ENCODE measurements at places on chromosomes 3 and 15. TPM values are rescaled to one million over a fixed set of nuclear protein-coding genes. Genes with fewer than 3 reads are reported as not detected.

GRCh38 chr15:80744826-80745225 lies 34.3 kb upstream of the CEMIP start:
- no peak for ATAC-seq

GRCh38 chr3:44647771-44648170 lies 761 bp upstream of the ZNF35 start:
- no peak for ATAC-seq

The TERC gene
- 24.1 TPM for total RNA-seq

- ATAC-seq, result no peak
These were observed 149.6 kb downstream of the CHL1 start for GRCh38 chr3:346186-346585.

The MELTF gene
- total RNA-seq, result 0.57 TPM

GRCh38 chr15:71730277-71731144 lies 79.8 kb upstream of the NR2E3 start:
- ATAC-seq, result peak; percentile 63

GRCh38 chr15:51912528-51912927 lies 59.0 kb downstream of the LEO1 start:
- no peak for ATAC-seq

The KAT2B gene
- 7.5 TPM for total RNA-seq

The ADAMTSL3 gene
- 0.08 TPM for total RNA-seq

The SLC12A8 gene
- 4.2 TPM for total RNA-seq

The SEMA5B gene
- 0.38 TPM for total RNA-seq

GRCh38 chr3:18531662-18532061 lies 106.5 kb upstream of the SATB1 start:
- no peak for ATAC-seq

DNA sequence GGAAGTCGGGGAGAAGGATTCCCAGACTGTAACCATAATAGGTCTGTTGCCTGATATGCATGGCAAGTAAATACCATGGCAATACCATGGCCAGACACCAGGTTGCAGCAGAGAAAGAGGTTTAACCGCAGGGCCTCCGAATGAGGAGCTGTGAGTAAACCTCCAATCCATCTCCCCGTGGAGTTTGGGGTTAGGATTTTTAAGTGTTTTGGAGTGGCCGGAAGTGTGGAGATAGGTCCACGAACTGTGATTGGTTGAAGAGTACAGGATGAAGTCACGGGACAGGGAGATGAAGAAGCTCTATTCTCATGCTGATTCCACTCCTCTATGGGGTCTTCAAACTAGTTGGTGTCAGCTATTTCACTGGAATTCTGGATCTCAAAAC lies 127.9 kb downstream of the ST8SIA2 start:
- ATAC-seq, result peak; percentile 99

- no peak for ATAC-seq
These were observed 121.6 kb upstream of the ROPN1 start for GRCh38 chr3:124113485-124113884.

DNA sequence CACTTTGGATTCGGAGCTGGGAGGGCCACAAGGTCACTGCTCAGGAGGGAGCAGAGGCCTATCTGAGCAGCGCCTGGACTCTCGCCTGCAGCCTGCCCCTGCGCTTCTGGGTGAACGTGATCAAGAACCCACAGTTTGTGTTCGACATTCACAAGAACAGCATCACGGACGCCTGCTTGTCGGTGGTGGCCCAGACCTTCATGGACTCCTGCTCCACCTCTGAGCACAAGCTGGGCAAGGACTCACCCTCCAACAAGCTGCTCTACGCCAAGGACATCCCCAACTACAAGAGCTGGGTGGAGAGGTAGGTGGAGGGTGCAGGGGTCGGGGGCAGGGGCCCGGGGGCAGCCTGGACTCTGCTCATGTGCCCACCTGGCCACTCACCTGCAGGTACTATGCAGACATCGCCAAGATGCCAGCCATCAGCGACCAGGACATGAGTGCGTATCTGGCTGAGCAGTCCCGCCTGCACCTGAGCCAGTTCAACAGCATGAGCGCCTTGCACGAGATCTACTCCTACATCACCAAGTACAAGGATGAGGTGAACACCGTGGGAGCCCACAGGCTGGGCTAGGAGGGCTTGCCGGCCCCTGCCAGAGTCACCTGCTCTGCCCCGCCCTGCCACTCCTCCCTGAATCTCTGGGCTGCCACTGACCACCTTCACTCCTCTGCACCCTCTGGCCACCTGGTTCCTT lies 49.5 kb downstream of the PLXNA1 start:
- no peak for ATAC-seq

GRCh38 chr15:77036537-77037387 lies 34.1 kb downstream of the TSPAN3 start:
- no peak for ATAC-seq

GRCh38 chr15:69767191-69767590 lies 314.6 kb downstream of the RPLP1 start:
- ATAC-seq, result no peak

The LRRC34 gene
- 4.2 TPM for total RNA-seq

The AMOTL2 gene
- total RNA-seq, result 42.0 TPM

The TRAIP gene
- 13.1 TPM for total RNA-seq

The LRRC49 gene
- 70.2 TPM for total RNA-seq

The MRPL47 gene
- 48.3 TPM for total RNA-seq

GRCh38 chr3:124149771-124150170 lies 157.8 kb upstream of the ROPN1 start:
- ATAC-seq, result no peak

GRCh38 chr15:46918462-46919140 lies 798.7 kb upstream of the SEMA6D start:
- no peak for ATAC-seq

DNA sequence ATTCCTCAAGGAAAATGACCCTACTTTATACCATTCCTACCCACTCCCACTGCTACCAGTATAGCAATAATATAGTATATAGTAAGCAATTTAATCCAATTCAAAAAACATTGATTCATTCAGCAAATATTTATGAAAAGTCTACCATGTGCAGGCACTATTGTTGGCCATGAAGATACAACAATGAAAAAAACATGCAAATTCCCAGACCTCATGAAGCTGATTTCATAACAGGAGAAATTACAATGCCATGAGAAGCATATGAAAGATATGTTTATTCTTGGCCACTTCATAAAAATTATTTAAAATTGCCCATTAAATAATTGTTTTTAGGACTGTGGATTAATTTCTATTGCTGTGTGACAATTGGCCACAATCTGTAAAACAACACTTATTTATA lies 315.8 kb upstream of the COL8A1 start:
- ATAC-seq, result no peak

GRCh38 chr3:46383211-46383950 lies 12.6 kb downstream of the CCR5 start:
- no peak for ATAC-seq

- no peak for ATAC-seq
These were observed 34.2 kb downstream of the MAGEF1 start for GRCh38 chr3:184677344-184678316.

DNA sequence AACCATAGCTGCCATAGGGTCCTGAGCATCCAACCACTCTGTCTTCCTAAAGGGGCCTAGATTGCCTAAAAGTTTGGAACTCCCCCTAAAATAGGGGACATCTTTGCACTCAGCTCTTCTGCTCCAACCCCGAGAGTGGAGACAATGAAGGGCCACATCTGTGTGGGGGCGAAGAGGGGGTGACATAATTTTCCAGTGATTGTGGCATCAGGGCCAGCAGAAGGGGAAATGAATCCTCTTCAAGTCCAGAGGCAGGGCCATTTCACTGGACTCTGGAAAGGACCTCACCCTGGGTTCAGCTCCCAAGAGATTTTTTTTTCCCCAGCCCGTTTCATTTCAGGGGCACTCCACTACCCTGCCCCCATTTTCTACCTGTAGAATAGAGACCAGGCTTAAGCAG lies 4.6 kb upstream of the ANKRD63 start:
- ATAC-seq, result no peak

The SPATA12 gene
- total RNA-seq, result 0.50 TPM

DNA sequence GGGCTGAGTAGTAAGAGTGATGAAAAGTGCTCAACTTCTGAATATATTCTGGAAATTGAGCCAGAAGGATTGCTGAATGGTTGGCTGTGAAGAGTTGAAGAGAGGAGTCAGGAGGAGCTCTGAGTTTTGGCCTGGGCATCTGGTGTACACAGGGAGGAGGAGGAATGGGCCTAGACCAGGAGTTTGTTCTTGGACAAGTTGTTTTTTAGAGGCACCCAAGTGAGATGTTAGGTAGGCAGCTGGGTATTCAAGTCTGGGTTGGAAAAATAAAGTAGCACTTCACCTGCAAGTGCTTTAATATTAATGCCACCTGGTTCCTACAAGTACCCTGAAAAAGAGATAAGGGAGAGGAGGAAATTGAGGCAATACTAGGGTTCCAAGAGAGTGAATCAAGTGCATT lies 14.7 kb downstream of the BSN start:
- no peak for ATAC-seq

The RPN1 gene
- total RNA-seq, result 177 TPM

Measured in motor neuron (in vitro differentiated cells).